ENCODE measurements at places on chromosomes 2 and 18.

- no peaks in the 10 kb centered on the region for H3K27me3 ChIP-seq
- no peak for DNase-seq
These were observed 34.7 kb downstream of the C2orf74 start for GRCh38 chr2:61196671-61197070.

GRCh38 chr2:22748909-22749308, 636.1 kb upstream of the KLHL29 start:
- no peak overlapping the region for H3K27ac ChIP-seq
- H3K4me1 ChIP-seq, result no peaks in the 10 kb centered on the region
- H3K27me3 ChIP-seq, result no peaks in the 10 kb centered on the region
- no peak overlapping the region for H3K4me3 ChIP-seq
- no peak for DNase-seq
- no peaks in the 10 kb centered on the region for H3K36me3 ChIP-seq

DNA sequence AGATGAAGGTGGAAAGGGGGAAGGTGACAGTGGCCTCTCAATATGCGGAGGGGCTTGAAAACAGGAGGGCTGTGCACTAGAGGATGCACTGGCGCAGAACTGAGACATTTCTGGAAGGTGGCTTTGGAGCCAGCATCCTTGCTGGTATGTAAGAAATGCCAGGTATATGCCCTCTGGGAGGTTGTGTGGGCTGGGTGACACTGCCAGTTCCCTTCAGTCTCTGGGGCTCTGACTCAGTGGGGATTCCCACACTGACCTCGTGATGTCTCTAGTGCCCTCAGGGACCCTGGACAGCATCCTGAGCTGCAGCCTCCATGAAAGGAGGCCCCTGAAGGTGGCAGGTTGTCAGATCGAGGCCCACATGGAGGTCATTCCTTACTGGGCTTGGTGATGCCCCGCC, 74.0 kb downstream of the AGAP1 start:
- no peaks in the 10 kb centered on the region for H3K4me1 ChIP-seq
- no peak overlapping the region for H3K4me3 ChIP-seq
- peaks cover 12% of the 10 kb centered on the region for H3K27me3 ChIP-seq
- no peak overlapping the region for H3K27ac ChIP-seq
- no peak for DNase-seq
- no peaks in the 10 kb centered on the region for H3K36me3 ChIP-seq

DNA sequence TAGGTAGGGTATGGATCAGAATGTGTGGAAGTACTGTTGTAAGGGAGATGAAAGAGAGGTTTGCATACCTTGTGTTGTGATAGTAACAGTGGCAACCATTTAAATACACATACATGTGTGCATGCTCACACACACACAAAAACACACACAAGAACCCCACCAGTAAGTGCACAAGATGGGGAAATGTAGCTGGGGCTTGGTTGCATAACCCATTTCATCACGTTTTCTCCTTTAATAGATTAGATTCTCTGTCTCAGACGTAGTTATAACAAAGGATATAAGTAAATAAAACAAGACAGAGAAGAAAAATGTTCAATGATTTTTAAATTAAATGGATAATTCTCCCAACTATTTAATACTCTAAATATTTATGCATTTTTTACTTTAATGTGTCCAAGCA, 13.4 kb downstream of the ARHGAP15 start:
- peaks cover 29% of the 10 kb centered on the region for H3K4me1 ChIP-seq
- DNase-seq, result no peak
- H3K27ac ChIP-seq, result no peak overlapping the region
- H3K36me3 ChIP-seq, result peaks cover 13% of the 10 kb centered on the region
- no peaks in the 10 kb centered on the region for H3K27me3 ChIP-seq
